ENCODE measurements at places on chromosomes 7 and 10. TPM values are rescaled to one million over a fixed set of nuclear protein-coding genes. Genes with fewer than 3 reads are reported as not detected.

The EGR2 gene
- total RNA-seq, result 14.6 TPM

The PRSS1 gene
- total RNA-seq, result not detected

The CDNF gene
- 9.4 TPM for total RNA-seq

The CRYGN gene
- total RNA-seq, result 45.5 TPM

The TAC1 gene
- 6.6 TPM for total RNA-seq

The ECHDC3 gene
- 22.4 TPM for total RNA-seq

The CUBN gene
- total RNA-seq, result 13.4 TPM

The CTNNA3 gene
- total RNA-seq, result 0.11 TPM

The CFAP58 gene
- 1.0 TPM for total RNA-seq

GRCh38 chr7:41930538-41931262, 227.8 kb upstream of the INHBA start:
- H3K36me3 ChIP-seq, result no peaks in the 10 kb centered on the region
- H3K4me3 ChIP-seq, result no peak overlapping the region
- H3K27me3 ChIP-seq, result no peaks in the 10 kb centered on the region
- DNase-seq, result no peak
- H3K4me1 ChIP-seq, result no peaks in the 10 kb centered on the region
- H3K27ac ChIP-seq, result no peak overlapping the region

GRCh38 chr7:144649120-144649519, 186.7 kb downstream of the TPK1 start:
- no peak overlapping the region for H3K4me3 ChIP-seq
- no peaks in the 10 kb centered on the region for H3K36me3 ChIP-seq
- no peak for DNase-seq

GRCh38 chr7:22268884-22269421, 88.0 kb downstream of the RAPGEF5 start:
- no peaks in the 10 kb centered on the region for H3K4me1 ChIP-seq
- H3K4me3 ChIP-seq, result no peak overlapping the region
- H3K27me3 ChIP-seq, result no peaks in the 10 kb centered on the region
- no peaks in the 10 kb centered on the region for H3K36me3 ChIP-seq
- DNase-seq, result no peak
- H3K27ac ChIP-seq, result no peak overlapping the region

- no peaks in the 10 kb centered on the region for H3K4me1 ChIP-seq
- DNase-seq, result no peak
- no peaks in the 10 kb centered on the region for H3K27me3 ChIP-seq
- no peak overlapping the region for H3K27ac ChIP-seq
- no peak overlapping the region for H3K4me3 ChIP-seq
These were observed 16.9 kb downstream of the GCK start for GRCh38 chr7:44172352-44172751.

- no peaks in the 10 kb centered on the region for H3K27me3 ChIP-seq
- no peak for DNase-seq
- H3K4me3 ChIP-seq, result no peak overlapping the region
- H3K36me3 ChIP-seq, result no peaks in the 10 kb centered on the region
- H3K27ac ChIP-seq, result no peak overlapping the region
These were observed 25.7 kb upstream of the LOXL4 start for GRCh38 chr10:98293550-98294269.

DNA sequence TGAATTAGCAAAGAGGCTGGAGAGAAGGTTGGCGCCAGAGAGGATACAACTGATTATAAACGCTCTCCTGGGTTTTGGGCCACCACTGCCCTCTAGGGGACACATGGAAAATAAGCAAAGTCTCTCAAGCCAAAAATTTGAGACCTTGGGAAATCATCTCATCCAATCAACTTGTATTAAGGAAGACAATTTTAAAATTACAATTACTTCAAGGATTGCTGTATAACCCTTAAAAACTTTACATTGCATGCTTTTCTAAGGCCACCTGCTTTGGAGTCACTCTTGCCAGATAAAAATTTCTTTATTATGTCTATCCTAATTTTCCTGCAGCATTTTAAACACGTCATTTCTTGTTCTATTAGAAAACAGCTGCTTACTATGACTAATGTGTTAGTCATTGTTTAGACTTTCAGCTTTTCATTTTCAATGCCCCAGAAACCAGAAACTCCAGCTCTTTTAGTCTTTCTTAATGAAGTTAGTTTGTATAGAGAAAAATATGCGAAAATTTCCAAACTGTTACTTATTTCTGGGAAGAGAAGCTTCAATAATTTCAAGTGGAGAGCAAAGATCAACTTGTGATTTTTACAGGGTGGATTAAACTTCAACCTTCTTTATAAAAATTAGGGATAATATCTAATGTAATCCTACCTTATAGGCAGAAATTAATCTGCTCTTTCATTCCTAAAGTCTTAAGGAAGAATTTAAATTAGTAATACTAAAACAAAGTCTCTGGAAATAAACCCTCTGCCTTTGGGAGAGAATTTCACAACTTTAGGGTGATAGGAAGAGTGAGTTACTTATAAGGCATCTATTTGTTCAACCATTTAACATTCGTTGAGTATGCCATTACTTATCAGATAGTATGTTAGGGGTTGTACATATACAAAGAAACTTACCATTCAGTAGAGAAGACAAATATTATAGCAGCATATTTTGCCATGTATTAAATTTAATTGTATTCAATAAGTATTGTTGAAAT, 20.6 kb upstream of the RHOBTB1 start:
- H3K4me3 ChIP-seq, result no peak overlapping the region
- H3K4me1 ChIP-seq, result peaks cover 6% of the 10 kb centered on the region
- H3K36me3 ChIP-seq, result no peaks in the 10 kb centered on the region
- DNase-seq, result peak; percentile 75
- H3K27me3 ChIP-seq, result no peaks in the 10 kb centered on the region
- H3K27ac ChIP-seq, result no peak overlapping the region

DNA sequence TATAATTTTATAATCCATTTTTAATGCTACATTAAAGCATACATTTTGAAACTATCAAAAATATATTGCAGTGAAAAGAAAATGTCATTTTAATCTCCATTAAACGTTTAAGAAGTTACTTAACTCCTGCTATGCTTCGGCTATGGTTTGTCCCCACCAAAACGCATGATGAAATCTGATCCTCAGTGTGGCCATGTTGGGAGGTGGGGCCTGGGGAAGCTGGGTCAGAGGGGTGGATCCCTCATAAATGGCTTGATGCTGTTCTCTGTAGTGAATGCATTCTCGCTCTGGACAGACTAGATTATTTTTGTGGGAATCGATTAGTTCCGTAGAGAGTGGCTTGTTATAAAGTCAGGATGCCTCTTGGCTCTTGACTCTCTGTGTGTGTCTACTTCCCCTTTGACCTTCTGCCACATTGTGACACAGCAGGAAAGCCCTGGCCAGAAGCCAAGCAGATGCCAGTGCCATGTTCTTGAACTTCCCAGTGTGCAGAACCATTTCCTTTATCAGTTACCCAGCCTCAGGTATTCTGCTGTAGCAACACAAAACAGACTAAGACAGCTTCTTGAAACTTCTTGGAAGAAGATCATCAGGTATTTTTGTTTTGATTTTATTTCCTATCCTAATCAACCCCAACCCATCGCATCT, 77.8 kb downstream of the TCERG1L start:
- H3K4me1 ChIP-seq, result no peaks in the 10 kb centered on the region
- H3K27ac ChIP-seq, result no peak overlapping the region
- H3K27me3 ChIP-seq, result no peaks in the 10 kb centered on the region
- H3K36me3 ChIP-seq, result no peaks in the 10 kb centered on the region

DNA sequence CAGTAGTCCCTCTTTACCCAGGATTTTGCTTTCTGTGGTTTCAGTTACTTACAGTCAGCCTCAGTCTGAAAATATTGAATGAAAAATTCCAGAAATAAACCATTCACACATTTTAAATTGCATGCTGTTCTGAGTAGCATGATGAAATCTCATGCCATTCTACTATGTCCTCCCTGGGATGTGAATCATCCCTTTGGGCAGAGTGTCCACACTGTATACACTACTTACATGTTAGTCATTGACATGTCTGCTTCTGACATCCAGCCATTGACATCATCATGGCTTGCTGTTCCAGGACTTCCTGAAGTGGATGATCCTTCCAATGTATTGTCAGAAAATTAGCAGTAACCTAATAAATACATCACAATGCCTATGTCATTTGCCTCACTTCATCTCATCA, 34.6 kb upstream of the MALRD1 start:
- H3K27ac ChIP-seq, result no peak overlapping the region
- no peaks in the 10 kb centered on the region for H3K36me3 ChIP-seq
- no peaks in the 10 kb centered on the region for H3K4me1 ChIP-seq
- no peak overlapping the region for H3K4me3 ChIP-seq

GRCh38 chr10:3566627-3567026, 218.4 kb downstream of the KLF6 start:
- H3K4me3 ChIP-seq, result no peak overlapping the region
- no peaks in the 10 kb centered on the region for H3K36me3 ChIP-seq
- no peak for DNase-seq
- no peaks in the 10 kb centered on the region for H3K27me3 ChIP-seq
- no peak overlapping the region for H3K27ac ChIP-seq

DNA sequence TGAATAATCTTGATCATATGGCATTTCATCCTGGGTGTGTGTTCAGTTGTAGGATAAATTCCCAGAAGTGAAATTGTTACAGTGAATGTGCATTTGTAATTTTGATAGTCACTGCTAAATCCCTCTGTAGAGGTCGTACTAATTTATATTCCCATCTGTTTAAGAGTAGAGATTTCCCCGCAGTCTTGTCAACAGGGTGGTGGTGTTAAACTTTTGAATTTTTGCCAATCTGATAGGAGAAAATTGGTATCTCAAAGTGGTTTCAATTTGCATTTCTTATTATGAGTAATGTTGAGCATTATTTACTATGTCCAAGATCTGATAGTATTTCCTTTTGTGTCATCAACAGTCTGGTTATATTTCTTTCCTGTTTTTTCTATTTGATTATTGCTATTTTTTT, 101.7 kb downstream of the AUTS2 start:
- H3K27me3 ChIP-seq, result no peaks in the 10 kb centered on the region
- no peak for DNase-seq
- no peaks in the 10 kb centered on the region for H3K4me1 ChIP-seq
- H3K27ac ChIP-seq, result no peak overlapping the region

- no peaks in the 10 kb centered on the region for H3K4me1 ChIP-seq
- no peak overlapping the region for H3K27ac ChIP-seq
- H3K27me3 ChIP-seq, result no peaks in the 10 kb centered on the region
- DNase-seq, result no peak
- H3K4me3 ChIP-seq, result no peak overlapping the region
- H3K36me3 ChIP-seq, result no peaks in the 10 kb centered on the region
These were observed 93.8 kb upstream of the MKI67 start for GRCh38 chr10:128220021-128220420.

- peaks cover 10% of the 10 kb centered on the region for H3K4me1 ChIP-seq
- H3K36me3 ChIP-seq, result no peaks in the 10 kb centered on the region
- H3K4me3 ChIP-seq, result no peak overlapping the region
These were observed 105.0 kb upstream of the NANOS1 start for GRCh38 chr10:118924493-118924892.

- no peak overlapping the region for H3K27ac ChIP-seq
- H3K4me3 ChIP-seq, result no peak overlapping the region
- no peak for DNase-seq
- no peaks in the 10 kb centered on the region for H3K36me3 ChIP-seq
- no peaks in the 10 kb centered on the region for H3K27me3 ChIP-seq
- no peaks in the 10 kb centered on the region for H3K4me1 ChIP-seq
These were observed 319.3 kb upstream of the NRP1 start for GRCh38 chr10:33653584-33654367.

DNA sequence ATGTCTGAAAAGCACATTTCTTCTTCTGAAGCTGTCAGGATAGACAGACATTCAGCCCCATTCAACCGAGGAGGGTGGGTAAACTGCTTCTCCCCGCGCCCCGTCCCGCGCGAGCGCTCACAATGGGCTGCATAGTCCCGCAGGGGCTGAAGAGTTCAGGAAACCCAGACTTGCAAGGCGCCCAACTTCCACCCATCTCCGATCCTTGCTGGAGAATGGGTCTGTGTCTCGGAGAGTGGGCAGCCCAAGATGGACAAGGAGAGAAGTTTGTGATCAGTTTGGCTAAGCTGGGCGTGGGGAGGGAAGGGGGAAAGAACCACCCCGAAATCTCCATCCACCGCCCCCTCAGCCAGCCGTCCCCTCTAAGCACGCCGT, 686 bp downstream of the AASS start:
- no peaks in the 10 kb centered on the region for H3K27me3 ChIP-seq
- H3K27ac ChIP-seq, result peak overlapping the region; percentile 85
- DNase-seq, result peak; percentile 14
- peak overlapping the region; percentile 65 for H3K4me3 ChIP-seq

DNA sequence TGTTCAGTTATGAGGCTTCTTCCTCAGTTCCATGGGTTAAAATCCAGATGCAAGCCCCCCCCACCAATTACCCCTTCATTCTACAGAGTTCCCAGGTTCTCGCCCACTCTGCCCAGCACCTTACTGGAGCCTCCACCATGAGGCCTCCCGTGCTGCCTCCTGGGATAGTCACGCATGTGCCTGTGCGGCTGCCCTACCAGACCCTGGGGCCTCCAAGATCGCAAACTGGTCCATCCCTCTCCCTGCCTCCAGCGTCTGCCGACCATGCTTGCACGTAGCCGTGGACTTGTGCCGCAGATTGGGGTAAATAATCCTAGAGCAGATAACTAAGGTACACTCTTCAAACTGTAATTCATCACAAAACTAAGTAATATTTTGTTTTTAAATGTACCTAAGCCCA, 611.2 kb downstream of the PTPRN2 start:
- no peak overlapping the region for H3K27ac ChIP-seq
- H3K4me1 ChIP-seq, result no peaks in the 10 kb centered on the region
- DNase-seq, result no peak

DNA sequence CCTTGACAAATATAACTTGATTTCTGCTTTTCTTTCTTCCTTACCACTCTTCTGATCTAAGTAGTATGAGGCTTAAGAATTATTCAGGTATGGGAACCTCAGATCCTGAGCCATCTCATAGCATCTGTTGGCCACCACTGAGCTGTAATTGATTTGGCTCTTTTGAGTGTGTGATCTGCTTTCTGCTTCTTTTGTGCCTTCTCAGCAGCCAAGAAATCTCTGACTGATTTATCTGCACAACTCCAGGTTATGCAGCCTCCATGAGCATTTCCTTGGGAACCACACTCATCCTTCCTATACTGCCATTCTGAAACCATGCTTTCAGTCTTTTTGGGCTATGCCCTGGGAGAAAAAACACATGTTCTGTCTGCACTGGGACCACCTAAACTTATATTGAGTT, 178.0 kb upstream of the FAM3C start:
- no peak for DNase-seq
- H3K36me3 ChIP-seq, result no peaks in the 10 kb centered on the region
- H3K27ac ChIP-seq, result no peak overlapping the region
- no peaks in the 10 kb centered on the region for H3K4me1 ChIP-seq
- no peaks in the 10 kb centered on the region for H3K27me3 ChIP-seq

DNA sequence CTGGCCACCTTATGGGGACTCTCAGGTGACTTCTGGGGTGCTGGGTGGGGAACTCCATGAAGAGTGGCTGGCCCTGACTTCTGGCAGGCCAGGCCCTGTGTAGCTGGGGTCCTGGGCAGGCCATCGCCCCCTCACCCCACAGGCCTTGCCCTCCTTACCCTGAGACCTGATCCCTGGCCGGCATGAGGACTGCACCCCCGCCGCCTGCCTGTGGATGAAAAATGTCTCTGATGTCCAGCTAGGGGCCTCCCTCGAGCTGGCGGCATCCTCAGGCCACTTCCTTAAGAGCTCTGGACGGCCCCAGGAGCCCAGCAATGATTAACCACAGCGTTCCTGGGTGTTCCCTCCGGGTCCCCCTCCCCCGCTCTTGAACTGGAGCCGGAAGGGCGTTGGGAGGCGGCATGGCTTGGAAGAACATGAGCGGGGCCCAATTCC, 31.8 kb upstream of the SHH start:
- no peaks in the 10 kb centered on the region for H3K27me3 ChIP-seq
- DNase-seq, result peak; percentile 10
- H3K4me1 ChIP-seq, result no peaks in the 10 kb centered on the region
- H3K4me3 ChIP-seq, result no peak overlapping the region
